ENCODE measurements at places on chromosomes 2 and 18.

- DNase-seq = no peak
Observed at GRCh38 chr2:35871672-35872071, 483.9 kb upstream of the CRIM1 start.

GRCh38 chr2:196200557-196200956, 29.2 kb upstream of the STK17B start:
- no peak for DNase-seq

DNA sequence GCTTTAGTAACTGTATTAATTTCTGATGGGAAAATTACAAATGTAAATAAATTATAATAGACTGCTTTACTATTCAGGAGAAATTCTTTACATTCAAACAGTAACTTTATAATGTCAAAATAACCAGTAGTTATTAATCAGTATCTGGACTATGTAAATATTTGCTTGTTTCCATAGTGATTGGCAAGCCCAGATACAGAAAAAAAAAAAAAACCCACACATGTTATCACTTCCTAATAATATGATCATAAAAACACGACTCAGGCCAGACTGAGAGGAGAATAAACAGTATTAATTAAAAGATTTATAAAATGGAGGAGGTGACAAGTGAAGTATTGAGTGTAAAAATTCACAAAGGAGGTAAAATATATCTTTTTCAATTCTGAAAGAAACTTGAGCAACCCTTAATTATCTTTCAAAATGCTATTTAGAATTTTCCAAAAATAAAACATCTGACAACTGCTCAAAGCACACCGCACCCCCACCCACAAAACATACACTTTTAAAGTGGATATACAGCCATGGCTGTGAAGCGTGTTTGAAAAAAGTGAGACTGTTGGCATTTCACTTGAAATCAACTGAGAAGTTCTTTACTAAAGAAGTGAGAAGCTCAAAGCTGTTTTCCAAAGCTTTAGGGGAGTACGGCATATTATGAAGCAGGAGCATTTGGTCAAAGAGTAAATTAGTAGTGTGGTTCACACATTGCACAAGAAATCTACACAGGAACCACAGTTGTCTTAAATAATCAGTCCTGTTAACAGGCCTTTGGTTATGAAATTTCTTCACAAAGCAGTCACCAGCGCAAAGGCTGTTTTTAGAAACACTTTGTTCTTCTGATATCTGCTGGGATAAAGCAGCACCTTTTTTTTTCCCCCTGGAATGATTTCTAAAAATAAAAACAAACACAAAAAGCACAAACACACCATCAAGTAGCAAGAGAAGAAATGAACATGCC, 475.8 kb downstream of the TXNL1 start:
- no peak for DNase-seq

DNA sequence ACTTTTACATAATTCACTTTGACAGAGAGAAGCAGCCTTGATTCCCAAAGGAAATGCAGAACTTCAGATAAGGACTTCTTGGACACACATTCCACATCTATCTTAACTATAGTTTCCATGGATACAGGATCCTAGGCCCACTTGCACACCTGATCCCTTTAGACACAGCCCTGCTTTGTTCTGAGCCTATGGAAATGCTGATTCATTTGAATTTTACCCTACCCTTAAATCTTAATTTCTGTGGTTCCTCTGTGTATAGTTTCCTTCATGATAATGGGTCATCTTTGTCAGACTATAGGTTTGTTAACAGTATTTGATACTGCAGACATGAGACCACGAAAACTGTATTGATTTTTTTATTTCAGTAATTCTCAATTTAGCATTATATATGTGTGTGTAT, 77.4 kb downstream of the ACTR3 start:
- no peak for DNase-seq

DNA sequence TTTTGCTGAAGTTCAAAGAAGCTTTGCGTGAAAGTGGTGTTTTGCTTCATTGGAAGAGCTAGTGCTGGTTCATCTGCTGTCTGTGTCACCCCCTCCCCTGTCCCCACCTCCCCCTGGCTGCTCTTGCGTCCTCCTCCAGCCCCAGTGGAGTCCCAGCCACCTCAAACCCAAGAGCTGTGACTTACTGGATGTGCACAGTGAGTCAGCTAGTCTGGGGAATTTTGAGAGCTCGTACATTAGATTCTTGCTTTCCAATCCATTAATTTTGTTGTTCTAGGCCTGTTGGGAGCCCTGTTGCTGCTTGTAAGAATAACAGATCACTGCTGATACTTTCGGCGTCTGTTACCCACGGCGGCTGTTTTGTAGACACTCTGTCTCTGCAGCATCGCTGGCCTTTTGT, 412.1 kb downstream of the TSN start:
- DNase-seq = no peak

- no peak for DNase-seq
Observed at GRCh38 chr2:9646196-9647030, 15.6 kb upstream of the YWHAQ start.

GRCh38 chr2:239259603-239260298, 141.1 kb downstream of the HDAC4 start:
- DNase-seq = no peak

GRCh38 chr18:74996055-74996454, 212.9 kb downstream of the PTGR3 start:
- DNase-seq = peak; percentile 94

DNA sequence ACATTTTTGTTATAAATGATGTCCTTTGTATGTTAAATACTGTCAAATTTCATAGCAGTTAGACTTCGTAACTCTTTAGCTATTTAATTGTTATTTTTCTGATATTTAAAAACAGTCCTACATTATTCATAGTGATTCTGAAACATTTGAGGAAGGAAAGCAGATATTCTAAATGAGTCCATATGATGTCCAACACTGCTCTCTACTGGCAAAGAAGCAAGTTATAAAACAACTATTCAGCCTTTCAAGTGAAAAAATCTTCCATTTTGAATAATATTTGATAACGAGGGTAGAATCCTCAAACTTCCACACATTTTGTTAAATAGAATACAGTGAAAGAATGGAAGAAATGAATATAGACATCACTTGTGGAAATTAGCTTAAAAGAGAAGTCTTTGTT, 220.8 kb downstream of the GULP1 start:
- DNase-seq = peak; percentile 55

GRCh38 chr2:71494523-71495155, 41.3 kb downstream of the DYSF start:
- no peak for DNase-seq

DNA sequence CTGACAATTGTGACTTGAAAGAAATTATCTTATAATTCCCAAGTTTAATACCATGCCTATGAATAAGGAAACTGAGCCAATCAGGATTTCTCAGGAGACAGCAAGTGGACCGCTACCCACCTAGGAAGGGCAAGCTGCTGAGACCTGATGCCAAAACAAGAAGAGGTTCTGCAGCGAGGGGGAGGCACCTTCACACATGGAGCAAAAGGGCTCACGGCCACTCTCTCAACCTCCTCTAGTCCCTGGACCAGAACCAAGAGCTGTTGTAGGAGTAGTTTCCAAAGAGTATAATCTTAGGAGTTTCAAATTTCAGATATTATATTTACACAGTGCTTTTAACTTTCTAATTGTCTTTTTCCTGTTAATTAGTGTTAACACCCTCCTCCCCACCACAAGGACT, 154.7 kb upstream of the ETAA1 start:
- DNase-seq = no peak

- DNase-seq = no peak
Observed at GRCh38 chr2:172285010-172285621, 142.3 kb upstream of the ITGA6 start.

GRCh38 chr18:32881009-32881408, 108.2 kb upstream of the KLHL14 start:
- no peak for DNase-seq

DNA sequence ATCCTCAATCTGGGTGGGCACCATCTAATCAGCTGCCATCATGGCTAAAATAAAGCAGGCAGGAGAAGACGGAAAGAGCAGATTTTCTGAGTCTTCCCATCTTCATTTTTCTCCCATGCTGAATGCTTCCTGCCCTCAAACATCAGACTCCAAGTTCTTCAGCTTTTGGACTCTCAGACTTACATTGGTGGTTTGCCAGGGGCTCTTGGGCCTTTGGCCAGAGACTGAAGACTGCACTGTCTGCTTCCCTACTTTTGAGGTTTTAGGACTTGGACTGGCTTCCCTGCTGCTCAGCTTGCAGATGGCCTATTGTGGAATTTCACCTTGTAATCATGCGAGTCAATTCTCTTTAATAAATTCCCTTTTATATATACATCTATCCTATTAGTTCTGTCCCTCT, 36.6 kb downstream of the DIPK1C start:
- no peak for DNase-seq

DNA sequence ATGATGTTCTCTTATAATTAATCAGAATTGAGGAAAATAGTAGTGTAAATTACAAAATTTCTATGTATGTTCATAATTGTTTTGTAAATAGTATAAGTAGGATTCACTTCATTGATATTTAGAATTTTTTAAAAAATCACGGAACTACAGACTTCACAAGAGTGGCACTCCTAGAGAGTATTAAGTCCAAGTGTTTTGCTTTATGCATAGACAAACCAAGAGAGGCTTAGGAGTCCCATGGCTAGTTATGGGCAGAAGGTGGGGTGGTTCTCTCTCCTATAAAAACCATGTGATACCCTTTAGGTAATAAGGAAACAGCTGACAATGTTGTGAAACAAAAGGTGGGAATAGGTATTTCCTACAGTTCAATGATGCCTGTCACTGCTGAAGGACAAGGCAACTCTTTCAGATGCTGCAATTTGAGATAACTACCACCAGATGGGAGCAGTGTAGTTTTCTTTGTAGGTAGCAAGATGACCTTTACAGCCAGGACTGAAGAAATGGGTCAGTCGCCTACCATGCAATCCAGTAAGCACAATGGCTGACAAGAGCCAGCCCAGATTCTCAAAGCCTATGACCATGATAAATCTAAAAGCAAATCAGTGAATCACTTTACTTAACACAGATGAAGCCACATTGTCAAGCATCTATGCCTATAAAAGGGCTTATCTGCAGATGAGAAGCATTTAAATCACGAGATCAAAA, 83.9 kb downstream of the AAK1 start:
- DNase-seq = peak; percentile 20

- DNase-seq = no peak
Observed at GRCh38 chr2:84830095-84830494, 50.8 kb downstream of the TRABD2A start.

GRCh38 chr2:196108604-196109003, 40.0 kb upstream of the DNAH7 start:
- DNase-seq = no peak

DNA sequence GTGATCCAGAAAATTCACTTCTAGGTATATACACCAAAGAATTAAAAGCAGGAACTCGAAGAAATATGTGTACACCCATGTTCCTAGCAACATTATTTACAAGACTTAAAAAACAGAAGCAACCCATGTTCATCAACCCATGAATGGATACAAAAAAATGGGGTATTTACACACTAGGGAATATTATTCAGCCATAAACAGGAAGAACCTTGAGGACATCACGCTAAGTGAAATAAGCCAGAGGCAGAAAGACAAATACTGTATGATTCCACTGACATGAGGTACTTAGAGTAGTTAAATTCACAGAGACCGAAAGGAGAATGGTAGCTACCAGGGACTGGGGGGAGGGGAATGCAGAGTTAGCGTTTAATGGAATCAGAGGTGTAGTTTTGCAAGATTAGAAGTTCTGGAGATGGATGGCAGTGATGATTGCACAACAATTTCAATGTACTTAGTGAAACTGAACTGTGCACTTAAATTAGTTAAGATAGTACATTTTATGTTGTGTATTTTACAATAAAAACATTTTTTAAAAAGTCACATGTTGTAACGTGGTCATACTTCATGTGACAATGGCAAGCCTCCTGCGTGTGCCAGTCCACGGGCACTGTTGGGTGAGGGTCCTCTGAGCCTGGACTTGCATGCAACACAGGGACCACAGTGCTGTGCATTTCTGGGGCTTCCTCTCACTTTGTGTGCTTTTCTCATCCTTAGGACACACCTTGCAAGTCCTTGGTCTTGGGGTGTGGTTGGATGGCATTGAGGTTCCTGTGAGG, 206.1 kb upstream of the HDAC4 start:
- DNase-seq = no peak

DNA sequence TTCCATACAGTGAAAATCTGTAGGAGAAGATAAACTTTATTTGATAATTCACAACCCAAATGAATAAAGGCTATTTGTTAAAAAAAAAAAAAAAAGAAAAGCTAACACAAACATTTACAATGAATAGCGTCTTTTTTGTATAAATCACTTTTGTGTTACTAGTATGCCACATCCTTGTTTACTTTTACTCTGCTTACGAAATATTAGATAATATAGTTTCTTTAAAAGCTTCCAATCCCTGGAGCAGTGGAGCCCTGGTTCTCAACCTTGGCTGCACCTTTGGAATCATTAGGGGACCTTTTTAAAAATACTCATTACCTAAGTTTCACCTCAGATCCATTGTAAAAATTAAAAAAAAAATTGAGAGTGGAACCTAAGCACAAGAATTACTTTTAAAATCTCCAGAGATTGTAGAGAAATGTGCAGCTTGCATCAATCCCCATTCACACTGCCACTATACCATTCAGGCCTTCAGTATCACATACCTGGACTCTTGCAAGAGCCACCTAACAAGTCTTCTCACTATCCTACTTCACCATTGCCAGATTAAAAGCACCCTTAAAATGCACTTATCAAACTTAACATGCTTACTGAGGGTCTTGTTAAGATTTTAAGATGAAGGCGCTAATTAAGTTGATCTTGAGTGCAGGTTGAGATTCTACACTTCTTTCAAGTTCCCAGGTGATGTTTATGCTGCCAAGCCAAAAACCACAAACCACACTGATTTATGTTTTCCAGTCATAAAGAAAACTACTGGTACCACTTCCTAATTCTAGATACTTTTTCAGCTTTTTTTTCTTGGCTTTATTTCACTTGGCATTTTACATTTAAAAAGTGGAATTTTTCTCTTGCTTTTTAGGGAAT, 59.7 kb upstream of the ZC3H15 start:
- DNase-seq = no peak

- DNase-seq = no peak
Observed at GRCh38 chr2:65869296-65869695, 436.9 kb upstream of the SPRED2 start.

- DNase-seq = no peak
Observed at GRCh38 chr18:2970772-2971659, 41.9 kb downstream of the LPIN2 start.

DNA sequence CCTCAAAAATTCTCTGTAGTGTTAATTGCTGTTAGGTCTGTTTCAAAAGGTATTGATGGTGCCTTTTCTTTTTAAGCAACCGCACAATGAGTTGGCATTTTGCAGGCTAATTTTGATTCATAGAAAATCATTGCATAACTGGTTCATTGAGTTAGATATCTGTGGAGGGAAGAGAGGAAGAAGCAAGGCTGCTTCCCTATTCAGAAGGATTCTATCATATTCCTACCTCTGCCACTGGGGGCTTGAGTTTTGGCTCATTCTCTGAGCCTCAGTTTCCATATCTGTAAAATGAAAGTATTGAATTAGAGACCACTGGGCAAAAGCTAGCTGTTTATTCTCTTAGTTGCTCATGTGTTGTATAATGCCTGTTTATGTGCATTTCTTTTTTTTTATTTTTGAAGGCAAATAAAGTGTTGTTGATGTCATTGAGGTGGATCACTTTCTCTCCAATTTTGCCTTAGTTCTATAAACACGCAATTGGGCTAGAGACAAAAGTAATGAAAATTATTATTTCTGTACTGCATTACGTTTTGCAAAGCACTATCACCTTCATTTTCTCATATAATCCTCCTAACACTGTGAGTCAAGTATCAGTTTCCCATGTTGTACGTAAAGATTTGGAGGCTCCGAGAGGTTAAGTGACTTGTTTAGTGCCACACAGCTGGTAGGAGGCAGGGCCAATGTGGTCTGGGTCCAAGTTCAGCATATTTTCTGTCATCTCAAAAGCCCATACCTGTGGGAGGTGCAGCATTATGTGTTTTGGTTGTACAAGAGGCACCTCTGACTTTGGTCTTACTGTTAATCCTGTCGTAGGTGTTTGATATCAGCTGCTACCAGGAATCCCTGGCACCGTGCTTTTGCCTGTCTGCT, 5.9 kb downstream of the TRIB2 start:
- DNase-seq = no peak
